Activated CD8-positive, alpha-beta memory T cell treated with anti-CD3 and anti-CD28 coated beads for 1 hour (primary cell): ENCODE measurements at places on chromosomes 1 and 21.

DNA sequence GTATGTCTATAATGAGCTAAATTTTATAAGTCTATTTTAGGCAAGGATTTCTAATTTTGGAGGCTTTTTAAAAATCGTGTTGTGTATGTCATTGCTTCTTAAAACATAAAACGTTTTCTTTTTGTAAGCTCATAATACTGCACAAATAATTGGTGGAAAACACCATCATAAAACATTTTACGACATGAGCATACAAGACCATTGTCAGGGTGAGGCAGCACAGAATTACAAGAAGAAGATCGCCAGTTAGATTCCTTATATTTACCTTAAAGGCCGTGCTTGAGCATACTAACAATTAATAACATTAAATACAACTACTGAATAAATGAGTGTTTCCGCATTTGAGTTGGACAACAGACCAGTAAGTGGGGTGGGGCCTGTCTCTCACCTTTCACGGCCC, 19.1 kb upstream of the LMX1A start:
- no peak for DNase-seq

DNA sequence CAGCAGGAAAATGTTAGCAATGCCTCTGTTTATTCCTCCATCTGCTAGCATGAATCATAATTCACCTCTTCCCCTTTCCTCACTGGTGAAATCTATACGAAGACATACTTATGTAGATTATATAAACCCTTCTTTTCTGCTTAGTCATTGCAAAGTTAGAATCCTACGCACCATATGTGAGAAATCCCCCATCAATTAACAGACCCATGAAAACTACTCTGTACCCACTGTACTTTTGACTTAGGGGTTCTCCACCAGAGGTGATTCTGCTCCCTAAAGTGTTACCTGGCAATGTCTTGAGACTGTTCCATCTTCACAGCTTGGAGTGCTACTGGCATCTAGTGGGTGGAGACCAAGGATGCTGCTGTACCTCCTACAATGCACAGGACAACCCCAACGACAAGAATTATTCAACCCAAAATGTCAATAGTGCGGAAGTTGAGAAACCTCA, 49.6 kb upstream of the KCTD3 start:
- DNase-seq: no peak

DNA sequence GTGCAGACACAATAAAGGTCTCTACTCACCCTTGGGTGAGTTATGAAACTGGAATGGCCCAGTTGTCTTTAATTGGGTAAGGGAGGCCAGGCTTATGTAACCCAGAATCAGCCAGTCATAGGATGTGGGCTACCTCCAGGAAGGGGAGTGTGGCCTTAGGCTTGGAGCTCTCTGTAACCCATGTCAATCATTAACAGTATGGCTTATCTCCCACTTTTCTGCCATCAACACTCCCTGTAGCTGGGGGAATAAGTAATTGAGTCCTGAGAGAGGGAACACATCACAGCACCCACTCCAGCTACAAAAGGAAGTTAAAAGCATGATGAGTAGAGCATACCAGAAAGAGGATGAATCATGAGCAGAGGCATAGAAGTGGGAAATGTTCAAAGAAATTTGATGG, 327.0 kb upstream of the DUSP10 start:
- no peak for DNase-seq

DNA sequence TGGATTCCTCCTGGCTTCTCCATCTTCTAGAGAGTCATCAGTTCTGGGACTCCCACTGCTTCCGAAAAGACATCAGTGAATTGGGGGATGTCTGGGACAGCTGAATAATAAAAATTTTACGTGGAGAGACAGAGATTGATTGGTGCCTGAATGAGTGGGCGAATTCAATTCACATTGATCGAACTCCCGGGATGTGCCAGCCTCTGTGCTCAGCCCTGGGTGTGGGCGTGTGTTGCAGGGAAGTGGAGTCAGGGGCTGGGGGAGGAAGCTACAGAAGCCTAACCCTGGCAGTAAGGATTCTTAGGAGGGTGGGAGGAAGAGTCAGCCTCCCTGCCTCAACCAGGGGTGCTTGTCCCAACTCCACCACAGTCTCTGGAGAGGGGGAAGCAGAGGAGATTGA, 18.0 kb upstream of the STUM start:
- DNase-seq: no peak

GRCh38 chr1:90474731-90475130, 242.4 kb downstream of the BARHL2 start:
- DNase-seq: no peak

GRCh38 chr1:202951437-202951836, 6.7 kb downstream of the ADIPOR1 start:
- DNase-seq: no peak

DNA sequence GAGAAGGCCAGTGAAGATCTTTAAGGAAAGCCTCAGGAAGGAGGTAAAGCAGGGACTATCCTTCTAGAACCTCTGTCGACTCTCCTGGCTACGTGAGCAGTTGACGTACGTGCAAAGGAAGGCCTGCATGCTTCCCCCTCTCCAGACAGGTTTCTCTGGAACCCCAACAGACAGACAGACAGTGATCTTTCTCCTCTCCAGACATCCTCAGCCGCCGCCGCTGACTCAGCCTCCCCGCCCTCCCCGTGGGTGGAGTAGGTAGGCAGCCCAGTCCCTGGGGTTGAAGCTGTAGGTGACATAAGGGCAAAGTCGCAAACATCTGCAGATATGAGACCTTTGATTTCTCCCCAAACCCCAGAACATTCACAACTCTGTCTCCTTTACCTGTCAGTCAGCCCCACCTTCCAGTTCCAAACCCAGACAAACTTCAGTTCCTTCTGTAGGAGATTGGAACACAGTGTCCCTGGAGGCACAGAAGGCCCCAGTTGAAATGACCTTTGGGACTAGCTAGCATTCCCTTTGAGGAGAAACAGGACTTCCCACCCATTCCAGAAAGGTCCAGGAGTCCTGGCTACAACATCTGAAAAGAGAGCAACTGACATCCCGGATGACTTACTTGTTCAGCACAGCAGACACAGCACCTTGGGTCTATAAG, 146.0 kb upstream of the JUN start:
- DNase-seq: peak; percentile 58

DNA sequence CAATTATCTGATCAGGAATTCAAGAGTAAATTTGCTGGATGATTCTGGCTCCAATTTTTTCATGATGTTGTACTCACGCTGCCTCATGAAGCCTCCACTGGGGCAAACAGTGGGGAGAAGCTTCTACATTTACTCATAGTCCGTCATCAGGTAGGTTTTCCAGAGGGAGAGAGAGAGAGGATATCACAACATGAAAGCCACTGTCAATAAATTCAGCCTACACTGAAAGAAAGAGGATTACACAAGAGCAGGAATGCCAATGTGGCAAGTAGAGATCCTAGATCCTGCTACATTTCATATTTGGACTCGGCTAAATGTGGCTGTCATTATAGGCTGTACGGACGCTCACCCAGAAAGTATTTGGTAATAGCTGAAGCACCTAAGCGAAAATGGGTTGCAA, 819.9 kb downstream of the BRINP3 start:
- no peak for DNase-seq

GRCh38 chr1:100847361-100848082, 47.1 kb downstream of the EXTL2 start:
- DNase-seq: no peak

- DNase-seq: no peak
These were observed 33.0 kb downstream of the MRAP start for GRCh38 chr21:32331444-32332305.

GRCh38 chr1:154157520-154158306, 2.8 kb upstream of the NUP210L start:
- DNase-seq: peak; percentile 30

GRCh38 chr21:32371913-32372314, 20.9 kb downstream of the URB1 start:
- no peak for DNase-seq

GRCh38 chr21:25362375-25363267, 244.7 kb downstream of the MRPL39 start:
- no peak for DNase-seq

- DNase-seq: no peak
These were observed 30.7 kb downstream of the SYT2 start for GRCh38 chr1:202679406-202680177.

DNA sequence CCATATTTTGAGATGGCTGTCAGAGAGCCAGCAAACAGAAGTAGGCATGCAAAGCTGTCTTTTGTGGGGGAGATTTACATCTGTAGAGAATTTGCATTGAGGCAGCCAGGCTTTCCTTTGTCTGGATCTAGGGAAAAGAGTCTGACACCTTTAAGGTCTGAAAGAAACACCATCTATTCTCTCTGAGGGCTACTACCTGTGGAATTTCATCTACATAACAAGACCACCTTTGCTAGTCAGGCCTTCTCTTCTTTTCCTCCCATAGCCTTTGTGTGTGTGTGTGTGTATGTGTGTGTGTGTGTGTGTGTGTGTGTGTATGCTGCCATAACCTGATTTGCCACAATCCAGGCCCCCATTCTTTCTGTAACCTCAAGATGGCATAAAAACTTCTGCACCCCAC, 28.4 kb upstream of the DMRTB1 start:
- DNase-seq: no peak

DNA sequence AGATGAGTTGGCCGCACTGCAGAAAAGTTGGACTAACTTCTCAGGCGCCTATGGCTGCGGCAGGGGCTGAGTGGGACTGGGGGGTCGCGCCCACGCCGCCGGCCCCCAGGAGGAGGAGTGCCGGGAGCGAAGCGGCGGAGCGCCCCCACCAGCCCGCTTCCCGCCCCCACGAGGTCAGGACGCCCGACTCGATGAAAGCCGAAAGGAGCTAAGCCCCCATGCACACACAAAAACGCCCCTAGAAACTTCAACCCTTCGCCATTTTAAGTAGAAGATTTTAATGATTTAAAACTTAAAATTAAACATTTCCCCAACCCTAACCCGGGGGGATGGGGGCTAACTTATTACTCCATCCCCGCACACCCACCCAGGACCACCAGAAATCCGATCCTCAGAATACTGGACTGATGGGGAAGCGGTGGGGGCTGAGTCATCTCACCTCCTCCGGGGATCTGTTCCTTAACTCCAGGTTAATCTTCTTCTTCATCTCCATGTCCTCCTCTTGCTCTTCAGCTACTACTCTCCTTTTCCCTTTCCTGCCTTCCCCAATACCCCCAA, 539 bp downstream of the ANP32E start:
- DNase-seq: no peak

DNA sequence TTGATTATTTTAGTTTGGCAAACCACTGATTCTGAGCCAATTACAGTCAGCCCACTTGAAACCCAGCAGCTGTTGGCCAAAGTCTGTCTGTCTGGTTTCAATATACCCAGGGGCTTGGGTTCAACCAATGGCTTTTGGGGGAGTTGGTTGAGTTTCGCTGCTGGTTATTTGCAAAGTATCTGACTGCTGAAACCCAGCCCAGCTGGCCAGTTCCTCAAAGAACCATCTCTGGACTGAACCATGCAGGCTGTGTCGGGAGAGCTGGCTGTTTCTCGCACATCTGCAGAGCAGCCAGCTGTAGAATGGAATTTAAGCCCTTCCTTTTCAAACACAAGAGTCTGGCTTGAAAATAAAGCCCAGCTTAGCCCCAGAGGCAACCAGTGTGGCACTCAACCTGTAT, 66.0 kb upstream of the PAX7 start:
- no peak for DNase-seq

- no peak for DNase-seq
These were observed 395.4 kb upstream of the ADAMTS5 start for GRCh38 chr21:27362249-27362648.

DNA sequence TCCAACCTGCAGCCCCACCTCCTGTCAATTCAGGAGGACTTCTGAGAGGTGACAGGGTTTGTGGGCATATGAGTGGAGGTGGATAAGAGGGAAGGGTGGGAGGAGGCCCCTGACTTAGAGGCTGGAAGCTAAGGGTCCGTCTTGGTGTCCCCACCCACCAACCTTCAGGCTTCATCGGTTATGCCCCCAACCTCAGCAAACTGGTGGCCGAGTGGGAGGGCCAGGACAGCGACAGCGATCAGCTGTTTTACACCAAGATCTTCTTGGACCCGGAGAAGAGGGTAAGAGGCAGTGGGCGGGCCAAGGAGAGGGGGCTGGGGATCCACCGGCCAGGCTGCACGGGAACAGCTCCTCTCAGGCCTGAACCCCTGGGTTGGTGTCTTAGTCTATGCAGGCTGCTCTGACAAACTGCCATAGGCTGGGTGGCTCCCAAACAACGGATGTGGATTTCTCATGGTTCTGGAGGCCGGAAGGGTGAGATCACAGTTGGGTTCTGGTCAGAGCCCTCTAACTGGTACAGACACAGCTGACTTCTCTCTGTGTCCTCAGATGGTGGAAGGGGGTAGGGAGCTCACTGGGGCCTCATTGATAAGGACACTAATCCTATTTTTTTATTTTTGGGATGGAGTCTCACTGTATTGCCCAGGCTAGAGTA, 18.1 kb downstream of the PLOD1 start:
- DNase-seq: no peak

DNA sequence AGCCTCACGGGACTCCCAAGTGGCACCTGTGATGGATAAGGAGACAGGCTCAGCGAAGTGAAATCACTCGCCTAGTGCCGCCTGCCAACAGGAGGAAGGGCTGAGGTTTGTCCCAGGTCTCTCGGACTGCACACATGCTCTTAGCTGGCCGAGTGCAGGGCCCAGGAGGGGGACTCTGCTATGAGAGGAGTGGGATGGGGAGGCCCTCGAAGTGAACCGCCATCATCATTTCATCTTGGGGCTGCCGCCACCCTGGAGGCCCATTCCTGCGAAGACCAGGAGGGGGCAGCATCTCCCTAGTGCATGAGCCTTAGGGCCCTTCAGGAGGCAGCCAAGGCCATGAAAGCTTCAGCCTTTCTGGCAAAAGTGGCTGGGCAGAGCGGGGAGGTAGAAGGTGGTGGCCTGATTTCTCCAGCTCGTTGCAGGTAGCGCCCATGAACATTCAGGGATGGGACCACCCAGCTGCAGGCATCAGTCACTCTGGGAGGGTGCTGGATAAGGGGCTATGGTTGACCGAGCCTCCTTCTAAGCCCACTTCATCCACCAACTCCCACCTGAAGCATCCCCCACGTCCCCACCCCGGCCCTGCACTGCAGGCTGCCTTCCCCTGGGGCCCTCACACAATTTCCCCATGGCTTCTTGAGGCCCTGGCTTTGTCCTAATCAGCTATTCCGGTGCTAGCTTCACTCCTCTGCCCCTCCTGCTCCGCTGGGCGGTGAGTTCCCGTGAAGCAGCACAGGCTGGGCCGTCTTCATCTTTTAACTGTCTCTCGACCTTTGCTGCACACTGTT, 17.2 kb upstream of the RASSF5 start:
- peak; percentile 52 for DNase-seq

GRCh38 chr1:232579466-232579865, 50.5 kb downstream of the SIPA1L2 start:
- DNase-seq: no peak

GRCh38 chr1:151401125-151401788, 1.9 kb downstream of the PSMB4 start:
- DNase-seq: no peak

GRCh38 chr21:17003763-17004373, 509.0 kb upstream of the CXADR start:
- no peak for DNase-seq

GRCh38 chr1:14593302-14593701, 5.2 kb upstream of the KAZN start:
- no peak for DNase-seq

DNA sequence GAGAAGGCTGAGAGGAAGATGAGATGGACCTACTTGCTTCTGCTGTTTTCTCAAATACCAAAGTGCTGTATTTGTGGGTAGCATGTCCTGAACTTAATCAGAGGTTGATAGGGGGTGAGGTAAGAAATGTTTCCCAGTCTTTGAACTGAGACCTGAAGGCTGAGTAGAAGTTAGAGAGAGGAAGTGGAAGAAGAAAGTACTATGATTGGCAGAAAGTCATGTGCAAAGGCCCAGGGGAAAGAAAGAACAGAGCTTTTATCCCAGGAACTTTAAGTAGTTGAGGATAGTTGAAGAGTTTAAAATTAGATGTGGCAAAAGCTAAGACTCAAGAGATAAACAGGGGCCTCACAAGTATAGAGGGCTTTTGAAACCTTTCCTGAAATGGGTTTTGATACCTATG, 15.5 kb upstream of the LIN9 start:
- DNase-seq: no peak
